ENCODE measurements at places on chromosomes 3 and 15. TPM values are rescaled to one million over a fixed set of nuclear protein-coding genes. Genes with fewer than 3 reads are reported as not detected.

The PAK2 gene
- total RNA-seq = 53.0 TPM

The RETNLB gene
- not detected for total RNA-seq

The GRIP2 gene
- not detected for total RNA-seq

The MUSTN1 gene
- total RNA-seq = not detected

The MME gene
- total RNA-seq = 682 TPM

The MYO5A gene
- 82.5 TPM for total RNA-seq

The DUOXA2 gene
- total RNA-seq = not detected

The SPESP1 gene
- total RNA-seq = 8.8 TPM

The CXCR6 gene
- not detected for total RNA-seq

The IL5RA gene
- total RNA-seq = not detected

Measured in subcutaneous preadipocyte (primary cell).